ENCODE measurements at places on chromosomes 7 and 10. TPM values are rescaled to one million over a fixed set of nuclear protein-coding genes. Genes with fewer than 3 reads are reported as not detected.

Gene FAM3C
- 17.4 TPM for total RNA-seq

Gene AQP1
- total RNA-seq = 0.14 TPM

Gene ZNF655
- 111 TPM for total RNA-seq

Gene GOLGA7B
- total RNA-seq = 13.9 TPM

Gene PRLHR
- not detected for total RNA-seq

Gene GIMAP6
- total RNA-seq = 118 TPM

Gene ARF5
- 141 TPM for total RNA-seq

Gene RPS24
- 2,047 TPM for total RNA-seq
